ENCODE measurements at places on chromosomes 6 and 20. TPM values are rescaled to one million over a fixed set of nuclear protein-coding genes. Genes with fewer than 3 reads are reported as not detected.
A peak's percentile ranks its signal among the peaks of the same experiment; 100 is the strongest.

The MTG2 gene
- 26.5 TPM for total RNA-seq

GRCh38 chr6:22952097-22952496 is 382.7 kb downstream of the HDGFL1 start:
- DNase-seq, result no peak

DNA sequence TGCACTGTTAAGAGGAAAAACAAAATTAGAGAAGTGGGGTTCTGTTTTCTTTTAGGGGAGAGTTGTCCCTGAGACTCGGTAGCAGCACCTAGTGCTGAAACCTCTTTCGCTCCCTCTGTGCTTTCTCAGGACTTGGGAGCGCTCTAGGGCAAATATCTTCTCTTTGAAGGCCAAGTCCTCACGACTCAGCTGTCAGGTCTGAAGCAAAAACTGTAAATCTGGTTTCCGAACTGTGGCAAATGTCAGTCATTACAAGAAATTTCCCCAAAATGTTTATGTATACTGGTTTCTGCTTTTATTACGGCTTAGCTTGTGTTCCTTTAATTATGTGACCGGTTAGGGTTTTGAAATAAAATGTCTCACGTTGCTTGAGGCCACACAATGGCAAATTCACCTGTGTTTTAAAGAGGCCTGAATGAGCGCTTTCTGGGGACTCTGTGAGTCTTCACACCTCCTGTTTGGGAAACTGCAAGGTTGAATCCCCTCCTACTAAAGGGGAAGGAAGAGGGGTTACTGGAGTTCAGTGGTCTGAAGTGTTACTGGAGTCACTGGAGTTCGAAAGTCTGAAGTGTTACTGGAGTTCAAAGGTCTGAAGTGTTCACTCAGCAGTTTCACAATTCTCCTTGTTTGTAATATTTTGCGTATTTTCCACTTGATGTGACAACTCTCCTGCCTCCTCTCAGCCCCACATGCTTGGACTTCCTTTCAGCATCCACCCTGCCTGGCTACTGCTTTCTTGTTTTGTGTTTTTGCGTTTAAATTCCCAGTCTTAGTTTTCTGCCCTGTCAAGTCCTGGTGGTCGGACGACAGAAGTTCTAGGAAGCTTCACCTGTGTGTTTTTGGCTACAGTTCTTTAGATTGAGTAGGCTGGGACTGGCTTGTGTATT is 1.6 kb downstream of the SMPDL3A start:
- DNase-seq, result no peak

GRCh38 chr6:31414771-31415265 is 11.4 kb downstream of the MICA start:
- DNase-seq, result peak; percentile 62

GRCh38 chr20:13857304-13857703 is 72.5 kb downstream of the NDUFAF5 start:
- DNase-seq, result no peak

DNA sequence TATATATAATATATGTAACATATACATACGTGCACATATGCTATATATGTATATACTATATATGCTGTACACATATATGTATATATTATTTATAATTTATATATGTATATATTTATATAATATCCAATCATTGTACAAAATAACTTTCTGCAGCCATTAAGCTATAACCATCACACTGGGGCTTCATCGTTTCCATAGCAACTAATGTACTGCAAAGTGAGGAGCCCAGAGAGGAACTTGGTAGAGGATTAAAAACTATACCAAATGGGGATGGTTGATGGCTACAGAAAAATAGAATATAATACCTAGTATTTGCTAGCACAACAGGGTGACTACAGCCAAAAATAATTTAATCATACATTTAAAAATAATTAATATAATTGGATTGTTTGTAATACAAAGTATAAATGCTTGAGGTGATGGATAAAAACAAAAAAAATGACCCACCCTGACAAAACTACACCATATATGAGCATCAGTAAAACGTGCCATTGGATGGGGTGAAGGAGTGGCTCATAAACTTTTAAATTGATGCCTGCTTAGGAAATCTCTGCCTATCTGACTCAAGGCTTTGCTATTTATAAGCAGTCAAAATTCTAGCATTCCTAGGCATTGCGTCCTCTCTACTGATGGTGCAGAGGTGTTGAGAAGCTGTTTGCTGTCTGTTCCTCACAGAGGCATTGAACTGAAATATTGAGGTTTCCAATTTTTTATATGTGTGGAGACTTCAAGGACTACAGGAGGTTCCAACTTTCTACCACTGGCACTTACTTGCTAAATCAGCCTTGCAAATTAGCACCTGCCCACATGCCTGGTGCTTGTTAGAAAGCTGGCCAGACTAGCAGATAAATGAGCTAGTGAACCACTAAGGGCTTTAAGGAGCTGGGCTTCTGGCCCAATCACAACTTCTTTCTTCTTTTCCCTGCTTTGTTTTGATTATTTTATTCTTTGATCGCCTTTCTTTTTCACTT is 190.1 kb downstream of the SCP2D1 start:
- no peak for DNase-seq

DNA sequence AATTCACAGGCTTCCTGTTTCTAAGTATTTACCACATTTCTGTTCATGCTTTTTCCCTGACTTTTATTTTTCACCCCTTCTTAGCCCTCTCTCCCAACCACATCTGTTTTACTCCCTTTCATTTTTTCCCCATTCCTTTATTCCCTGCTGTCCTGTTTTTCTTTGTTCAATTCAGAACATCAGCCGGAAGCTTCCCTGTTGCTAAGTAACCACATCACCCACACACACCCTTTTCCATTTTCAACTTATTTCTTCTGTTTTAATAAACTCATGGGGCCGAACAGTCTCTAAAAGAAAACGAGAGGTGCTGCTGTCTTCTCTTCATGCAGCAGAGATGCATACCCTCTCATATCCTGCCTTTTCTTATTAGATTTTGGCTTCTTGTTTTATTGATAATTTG is 53.5 kb upstream of the CEP85L start:
- DNase-seq, result no peak

The WFDC5 gene
- not detected for total RNA-seq

DNA sequence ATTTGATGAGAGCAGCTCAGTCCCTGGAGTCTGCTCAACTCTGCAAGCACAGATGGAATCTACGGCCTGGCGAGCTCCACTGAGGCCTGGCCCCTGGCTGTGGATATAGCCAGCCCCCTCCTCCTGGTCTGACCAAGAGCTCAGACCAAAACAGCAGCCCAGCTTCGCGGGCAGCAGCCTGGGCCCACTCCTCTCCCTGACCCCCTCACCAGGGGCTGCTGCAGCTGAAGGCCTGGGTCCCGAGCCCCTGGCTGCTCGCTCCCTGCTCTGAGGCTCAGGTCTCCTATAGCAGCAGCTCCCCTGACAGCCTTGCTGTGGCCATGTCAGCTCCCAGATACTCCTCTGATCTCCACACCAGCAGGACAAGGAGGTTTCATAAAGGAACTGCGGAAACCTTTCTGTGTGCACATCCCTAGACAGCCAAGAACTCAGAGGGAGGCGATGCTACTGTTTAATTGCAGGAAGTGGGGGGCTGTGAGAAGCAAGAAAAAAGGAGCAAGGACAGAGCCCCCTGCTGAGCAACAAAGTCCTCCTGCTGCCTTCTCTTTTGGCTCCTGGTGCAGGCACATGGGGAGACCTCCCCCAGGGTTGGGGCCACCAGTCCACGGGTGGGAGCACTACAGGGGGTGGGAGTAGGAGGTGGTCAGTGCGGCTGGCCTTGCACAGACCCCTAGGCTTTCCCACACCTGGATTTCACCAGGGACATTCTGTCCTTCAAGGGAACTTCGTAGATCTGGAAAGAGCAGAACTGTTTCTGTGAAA is 38.7 kb upstream of the CST5 start:
- peak; percentile 78 for DNase-seq

The CPNE5 gene
- total RNA-seq, result 4.6 TPM

The TRIM15 gene
- total RNA-seq, result not detected

GRCh38 chr20:54014293-54014926 is 56.0 kb downstream of the BCAS1 start:
- DNase-seq, result no peak

The REM1 gene
- total RNA-seq, result 10.2 TPM

The TTK gene
- total RNA-seq, result not detected
